ENCODE measurements at places on chromosomes 4 and X. TPM values are rescaled to one million over a fixed set of nuclear protein-coding genes. Genes with fewer than 3 reads are reported as not detected.

Gene NLGN4X
- total RNA-seq = 183 TPM

DNA sequence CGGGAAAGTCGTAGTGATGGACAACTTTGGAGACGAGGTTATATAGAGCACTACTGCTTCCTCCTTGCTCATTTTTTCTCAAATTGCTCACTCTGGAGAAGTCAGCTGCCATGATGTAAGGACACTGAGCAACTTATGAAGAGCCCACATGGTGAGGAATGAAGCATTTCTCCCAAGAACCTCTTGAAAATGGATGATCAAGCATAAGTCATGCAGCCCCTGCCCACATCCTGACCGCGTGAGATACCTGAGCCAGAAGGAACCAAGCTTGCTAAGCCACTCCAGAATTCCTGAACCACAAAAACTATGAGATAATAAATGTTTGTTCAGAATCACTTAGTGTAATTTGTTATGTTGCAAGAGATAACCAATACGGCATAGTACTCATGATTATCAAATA, 42.8 kb downstream of the PDE5A start:
- peak; percentile 16 for DNase-seq

- DNase-seq = no peak
Measured at GRCh38 chr4:11039634-11040131, 355.1 kb upstream of the CLNK start.

- no peak for DNase-seq
Measured at GRCh38 chr4:127311924-127312323, 320.8 kb upstream of the INTU start.

DNA sequence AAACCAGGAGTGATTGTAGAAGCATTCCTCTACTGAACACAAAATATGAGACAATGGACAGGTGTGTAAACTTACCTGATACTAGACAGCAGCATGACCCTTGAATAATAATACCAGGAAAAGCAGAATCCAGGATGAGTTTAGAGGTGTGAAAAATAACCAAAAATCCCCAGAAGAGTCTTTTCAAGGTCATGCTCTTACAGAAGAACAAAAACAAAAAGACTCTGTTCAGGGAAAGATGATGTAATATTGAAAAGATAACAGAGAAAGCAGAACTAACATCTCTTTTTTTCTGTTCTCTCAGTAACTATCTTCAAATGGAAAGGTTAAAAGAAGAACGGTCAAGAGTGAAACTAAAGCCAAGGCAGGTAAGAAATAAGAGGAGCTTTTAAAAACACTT, 14.0 kb upstream of the ARHGAP10 start:
- no peak for DNase-seq

Gene NXF2B
- not detected for total RNA-seq

Gene SLC10A6
- not detected for total RNA-seq

Measured in Karpas-422 (cell line).